Right lobe of liver (tissue), 6 donors: ENCODE measurements at places on chromosomes 5 and 9. TPM values are rescaled to one million over a fixed set of nuclear protein-coding genes. Genes with fewer than 3 reads are reported as not detected.

DNA sequence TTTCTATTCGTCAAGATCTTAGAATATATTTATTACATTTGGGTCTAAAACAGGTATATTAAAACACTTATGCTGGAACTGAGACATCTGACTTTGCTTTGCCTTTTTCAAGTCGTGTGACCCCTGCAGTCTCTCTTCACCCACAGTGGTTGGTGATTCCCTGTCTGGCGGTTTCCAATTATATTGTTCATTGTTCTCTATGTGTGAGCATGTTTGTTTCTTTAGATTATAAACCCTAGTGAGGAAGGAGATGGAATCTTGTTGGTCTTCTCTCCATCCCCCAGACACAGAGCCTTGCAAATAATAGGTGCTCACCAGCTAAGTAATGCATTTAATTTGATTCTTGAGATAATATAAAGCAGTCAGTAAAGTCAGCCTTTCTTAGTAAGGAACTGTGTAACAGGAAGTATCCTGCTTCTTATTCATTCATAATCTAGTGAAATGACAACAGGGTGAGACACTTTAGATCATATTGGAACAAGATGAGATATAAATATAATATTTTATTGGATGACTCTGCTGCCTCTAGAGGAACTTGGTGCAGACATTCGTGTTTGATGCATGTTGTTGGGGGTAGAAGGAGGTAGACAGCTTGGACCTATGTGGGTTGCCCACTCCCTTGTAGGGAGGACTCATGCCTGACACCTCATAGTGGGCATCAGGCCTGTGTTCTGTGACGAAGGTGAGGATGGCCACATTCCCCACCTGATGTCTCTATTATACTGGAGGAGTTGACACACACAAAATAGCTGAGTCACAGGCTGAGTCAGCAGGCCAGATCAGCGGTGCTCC, 88.1 kb downstream of the FGF1 start:
- H3K4me3 ChIP-seq, result no peak overlapping the region
- H3K36me3 ChIP-seq, result no peaks in the 10 kb centered on the region
- no peak for DNase-seq
- H3K27ac ChIP-seq, result no peak overlapping the region
- no peaks in the 10 kb centered on the region for H3K27me3 ChIP-seq

DNA sequence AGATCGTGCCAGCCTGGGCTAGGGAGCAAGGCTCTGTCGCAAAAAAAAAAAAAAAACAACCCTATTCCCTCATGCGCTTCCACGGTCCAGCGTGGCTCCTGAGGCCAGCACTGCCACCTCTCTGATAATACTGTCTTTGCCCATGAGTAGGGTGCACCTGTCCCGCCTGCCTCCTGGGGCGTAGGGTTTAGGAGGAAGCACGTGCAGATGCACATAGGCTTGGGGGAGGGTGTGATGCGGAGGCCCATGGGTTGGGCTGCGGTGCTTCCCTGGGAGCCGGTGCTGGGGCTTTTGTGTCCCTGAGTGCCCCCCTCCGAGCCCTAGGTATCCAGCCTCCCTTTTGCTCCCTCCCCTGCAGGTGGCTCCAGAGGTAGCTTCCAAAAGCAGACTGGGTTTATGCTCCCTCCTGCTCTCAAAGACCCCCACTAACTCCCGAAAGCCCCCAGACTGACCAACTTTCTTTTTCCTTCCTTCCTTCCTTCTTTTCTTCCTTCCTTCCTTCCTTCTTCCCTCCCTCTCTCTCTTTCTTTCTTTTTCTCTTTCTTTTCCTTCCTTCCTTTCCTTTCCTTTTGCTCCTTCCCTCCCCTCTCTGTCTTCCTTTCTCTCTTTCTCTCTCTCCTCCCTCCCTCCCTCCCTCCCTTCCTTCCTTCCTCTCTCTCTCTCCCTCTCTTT, 12.8 kb downstream of the FGFR4 start:
- H3K36me3 ChIP-seq, result peaks cover 5% of the 10 kb centered on the region
- H3K27ac ChIP-seq, result no peak overlapping the region
- H3K4me3 ChIP-seq, result no peak overlapping the region
- no peaks in the 10 kb centered on the region for H3K27me3 ChIP-seq
- DNase-seq, result no peak

GRCh38 chr9:103458826-103459225, 463.7 kb downstream of the CYLC2 start:
- H3K27me3 ChIP-seq, result no peaks in the 10 kb centered on the region
- no peak overlapping the region for H3K4me3 ChIP-seq
- DNase-seq, result no peak

The EQTN gene
- not detected for total RNA-seq

- no peak overlapping the region for H3K27ac ChIP-seq
- no peak for DNase-seq
- H3K4me1 ChIP-seq, result no peaks in the 10 kb centered on the region
- H3K36me3 ChIP-seq, result no peaks in the 10 kb centered on the region
- no peak overlapping the region for H3K4me3 ChIP-seq
- no peaks in the 10 kb centered on the region for H3K27me3 ChIP-seq
Observed at GRCh38 chr9:81103597-81104471, 585.5 kb downstream of the TLE1 start.

- no peak overlapping the region for H3K27ac ChIP-seq
- DNase-seq, result no peak
- H3K4me1 ChIP-seq, result peaks cover 17% of the 10 kb centered on the region
- H3K27me3 ChIP-seq, result no peaks in the 10 kb centered on the region
Observed at GRCh38 chr9:92289708-92290390, 3.6 kb downstream of the IARS1 start.

The PPP3R2 gene
- total RNA-seq, result not detected

The IL9 gene
- total RNA-seq, result not detected

- no peak overlapping the region for H3K27ac ChIP-seq
- no peak overlapping the region for H3K4me3 ChIP-seq
- H3K36me3 ChIP-seq, result no peaks in the 10 kb centered on the region
- H3K4me1 ChIP-seq, result no peaks in the 10 kb centered on the region
- H3K27me3 ChIP-seq, result no peaks in the 10 kb centered on the region
Observed at GRCh38 chr9:70746316-70746715, 331.9 kb upstream of the KLF9 start.

The OTULINL gene
- 0.98 TPM for total RNA-seq

The PCAT7 gene
- total RNA-seq, result 0.93 TPM

GRCh38 chr5:10634050-10634449, 70.2 kb downstream of the ANKRD33B start:
- no peak overlapping the region for H3K4me3 ChIP-seq
- H3K27ac ChIP-seq, result no peak overlapping the region
- H3K27me3 ChIP-seq, result no peaks in the 10 kb centered on the region
- H3K36me3 ChIP-seq, result no peaks in the 10 kb centered on the region
- H3K4me1 ChIP-seq, result no peaks in the 10 kb centered on the region
- DNase-seq, result no peak

The NR2F1 gene
- total RNA-seq, result 12.1 TPM

GRCh38 chr5:65446682-65447081, 35.0 kb downstream of the ADAMTS6 start:
- no peaks in the 10 kb centered on the region for H3K36me3 ChIP-seq
- H3K4me1 ChIP-seq, result no peaks in the 10 kb centered on the region
- H3K4me3 ChIP-seq, result no peak overlapping the region
- H3K27me3 ChIP-seq, result no peaks in the 10 kb centered on the region

- no peaks in the 10 kb centered on the region for H3K27me3 ChIP-seq
- H3K36me3 ChIP-seq, result no peaks in the 10 kb centered on the region
- H3K4me1 ChIP-seq, result no peaks in the 10 kb centered on the region
Observed at GRCh38 chr9:13352451-13352979, 73.0 kb upstream of the MPDZ start.

- H3K36me3 ChIP-seq, result no peaks in the 10 kb centered on the region
- H3K4me1 ChIP-seq, result no peaks in the 10 kb centered on the region
- no peaks in the 10 kb centered on the region for H3K27me3 ChIP-seq
- no peak for DNase-seq
- H3K27ac ChIP-seq, result no peak overlapping the region
Observed at GRCh38 chr9:97573482-97574073, 59.6 kb downstream of the TSTD2 start.
